Activated T-cell treated with anti-CD3 and anti-CD28 coated beads for 1 hour (primary cell): ENCODE measurements at places on chromosomes 2 and 18.

DNA sequence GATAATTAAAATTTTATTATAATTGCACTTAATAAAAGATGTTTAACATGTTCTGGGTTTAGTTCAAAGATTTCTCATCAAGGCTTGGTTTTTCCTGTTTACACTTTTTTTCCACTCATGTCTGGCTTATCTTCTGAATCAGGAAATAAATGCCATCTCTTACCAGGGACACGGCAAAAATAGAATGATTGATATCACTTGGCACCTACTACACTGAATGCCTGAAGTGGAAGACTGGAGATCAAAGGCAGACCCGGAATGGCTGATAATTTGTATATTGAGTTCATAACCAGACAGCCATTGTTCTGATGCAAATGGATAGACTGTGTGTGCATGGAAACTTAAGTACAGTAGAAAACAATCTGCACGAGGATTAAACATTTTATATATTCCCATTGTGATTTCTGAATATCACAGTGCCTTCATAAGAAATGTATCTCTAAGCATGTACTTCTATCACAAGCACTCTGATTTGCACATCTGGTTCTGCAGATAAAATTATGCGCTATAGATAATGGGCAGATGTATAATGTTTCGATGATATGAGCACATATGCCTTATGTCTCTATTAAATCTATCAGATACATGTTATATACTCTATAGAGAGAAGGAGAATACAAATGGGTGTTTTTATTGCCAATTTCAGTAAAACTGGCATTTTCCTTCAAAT lies 304.8 kb downstream of the RND3 start:
- DNase-seq, result no peak

DNA sequence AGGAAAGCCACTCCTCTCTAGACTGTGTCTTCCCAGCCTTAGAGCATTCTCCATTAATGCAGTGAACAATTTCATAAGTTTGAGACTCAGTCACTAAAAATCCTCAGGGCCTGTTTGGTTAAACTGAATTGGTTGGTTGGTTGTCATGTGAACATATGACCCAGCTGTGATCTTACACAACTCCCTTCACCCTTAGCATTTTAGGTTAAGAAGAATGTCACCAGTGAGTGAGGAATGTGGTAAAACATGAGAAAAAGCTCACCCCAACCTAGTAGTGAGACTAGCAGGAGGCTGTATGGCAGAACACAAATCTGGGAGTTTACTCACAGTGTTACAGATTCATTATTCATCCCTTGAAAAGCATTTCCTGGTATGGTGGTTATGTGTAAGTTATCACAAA lies 32.4 kb downstream of the LHCGR start:
- DNase-seq, result no peak

DNA sequence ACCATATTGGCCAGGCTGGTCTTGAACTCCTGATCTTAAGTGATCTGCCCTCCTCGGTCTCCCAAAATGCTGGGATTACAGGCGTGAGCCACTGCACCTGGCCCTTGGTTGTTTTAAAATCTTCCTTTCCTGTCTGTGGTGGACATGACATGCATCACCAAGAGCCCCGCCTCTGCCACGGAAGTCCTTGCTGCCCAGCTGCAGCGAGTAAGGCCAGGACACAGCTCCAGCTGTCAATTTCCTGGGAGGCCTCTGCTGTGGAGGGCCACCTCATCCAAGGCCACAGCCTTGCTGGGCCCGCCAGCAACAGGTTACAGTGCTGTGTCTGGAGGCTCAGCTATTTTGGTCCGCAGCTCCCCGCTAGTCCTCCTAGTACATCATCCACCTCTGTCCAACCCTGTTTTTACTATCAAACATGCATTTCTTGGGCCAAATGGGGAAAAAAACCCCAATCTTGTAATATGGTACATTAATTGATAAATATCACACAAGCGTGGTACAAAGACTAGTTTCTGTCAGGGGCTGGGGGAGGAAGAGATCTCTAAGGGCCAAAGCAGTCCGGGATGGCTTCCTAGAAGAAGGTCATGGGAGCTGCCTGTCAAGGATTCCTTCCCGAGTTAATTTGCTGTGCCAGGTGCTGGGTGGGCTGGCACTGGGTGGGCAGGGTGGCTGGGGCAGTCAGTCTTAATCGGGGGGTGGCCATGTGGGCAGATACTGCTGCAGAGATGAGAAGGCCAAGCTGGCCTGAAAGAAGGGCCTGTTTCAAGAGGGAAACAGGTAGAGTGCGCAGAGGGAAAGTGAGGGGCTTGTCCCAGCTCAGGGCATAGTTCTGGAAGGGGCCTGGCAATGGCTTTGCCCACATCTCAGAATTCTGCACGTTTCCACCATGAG lies 100.5 kb downstream of the INHBB start:
- DNase-seq, result no peak

DNA sequence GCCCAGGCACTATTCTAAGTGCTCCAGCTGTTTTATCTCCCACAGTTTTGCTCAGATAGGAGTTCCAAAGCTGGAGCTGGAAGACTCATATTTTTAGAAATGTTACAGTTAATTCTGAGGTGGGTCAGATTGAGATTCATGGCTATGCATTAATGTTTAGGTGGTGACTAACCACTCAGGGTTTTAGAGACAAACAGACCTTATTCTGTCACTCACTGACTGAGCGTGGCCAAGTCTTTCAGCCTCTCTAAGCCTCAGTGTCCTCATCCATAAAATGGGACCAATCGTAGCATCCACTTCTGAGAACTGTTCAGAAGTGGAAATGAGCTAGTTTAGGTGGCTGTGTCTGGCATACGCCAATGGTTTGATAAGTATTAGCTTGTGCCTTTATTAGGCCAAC lies 4.3 kb upstream of the CASP8 start:
- DNase-seq, result no peak

- no peak for DNase-seq
Measured at GRCh38 chr2:233974530-233975071, 57.4 kb downstream of the TRPM8 start.
